ENCODE measurements at places on chromosomes 16 and 17.

GRCh38 chr17:62933501-62934385 lies 32.3 kb upstream of the TANC2 start:
- peak; percentile 5 for DNase-seq

GRCh38 chr16:8845699-8846298 lies 23.0 kb downstream of the CARHSP1 start:
- DNase-seq = no peak

- DNase-seq = no peak
Observed at GRCh38 chr17:64653325-64653984, 8.7 kb downstream of the SMURF2 start.

GRCh38 chr16:86022381-86022960 lies 123.5 kb downstream of the IRF8 start:
- no peak for DNase-seq

- no peak for DNase-seq
Observed at GRCh38 chr16:86242244-86243122, 267.8 kb upstream of the FOXF1 start.

- no peak for DNase-seq
Observed at GRCh38 chr16:7914748-7915147, 582.1 kb downstream of the RBFOX1 start.

- no peak for DNase-seq
Observed at GRCh38 chr16:49422896-49423295, 49.3 kb downstream of the C16orf78 start.

DNA sequence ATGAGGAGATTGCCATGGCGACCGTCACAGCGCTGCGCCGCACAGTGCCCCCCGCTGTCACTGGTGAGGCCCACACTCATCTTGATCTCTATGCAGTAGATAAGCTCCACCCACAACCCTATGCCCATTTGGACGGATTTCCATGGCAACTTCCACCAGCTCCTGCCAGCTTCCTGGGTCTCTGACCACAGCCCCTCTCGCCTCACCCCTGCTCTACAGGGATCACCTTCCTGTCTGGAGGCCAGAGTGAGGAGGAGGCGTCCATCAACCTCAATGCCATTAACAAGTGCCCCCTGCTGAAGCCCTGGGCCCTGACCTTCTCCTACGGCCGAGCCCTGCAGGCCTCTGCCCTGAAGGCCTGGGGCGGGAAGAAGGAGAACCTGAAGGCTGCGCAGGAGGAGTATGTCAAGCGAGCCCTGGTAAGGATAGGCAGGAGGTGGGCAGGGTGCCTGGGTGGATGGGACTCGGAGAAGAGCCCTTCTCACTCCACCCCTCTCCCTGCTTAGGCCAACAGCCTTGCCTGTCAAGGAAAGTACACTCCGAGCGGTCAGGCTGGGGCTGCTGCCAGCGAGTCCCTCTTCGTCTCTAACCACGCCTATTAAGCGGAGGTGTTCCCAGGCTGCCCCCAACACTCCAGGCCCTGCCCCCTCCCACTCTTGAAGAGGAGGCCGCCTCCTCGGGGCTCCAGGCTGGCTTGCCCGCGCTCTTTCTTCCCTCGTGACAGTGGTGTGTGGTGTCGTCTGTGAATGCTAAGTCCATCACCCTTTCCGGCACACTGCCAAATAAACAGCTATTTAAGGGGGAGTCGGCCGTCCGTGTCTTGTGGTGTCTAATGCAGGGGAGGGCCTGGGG lies 4.3 kb downstream of the ALDOA start:
- no peak for DNase-seq

DNA sequence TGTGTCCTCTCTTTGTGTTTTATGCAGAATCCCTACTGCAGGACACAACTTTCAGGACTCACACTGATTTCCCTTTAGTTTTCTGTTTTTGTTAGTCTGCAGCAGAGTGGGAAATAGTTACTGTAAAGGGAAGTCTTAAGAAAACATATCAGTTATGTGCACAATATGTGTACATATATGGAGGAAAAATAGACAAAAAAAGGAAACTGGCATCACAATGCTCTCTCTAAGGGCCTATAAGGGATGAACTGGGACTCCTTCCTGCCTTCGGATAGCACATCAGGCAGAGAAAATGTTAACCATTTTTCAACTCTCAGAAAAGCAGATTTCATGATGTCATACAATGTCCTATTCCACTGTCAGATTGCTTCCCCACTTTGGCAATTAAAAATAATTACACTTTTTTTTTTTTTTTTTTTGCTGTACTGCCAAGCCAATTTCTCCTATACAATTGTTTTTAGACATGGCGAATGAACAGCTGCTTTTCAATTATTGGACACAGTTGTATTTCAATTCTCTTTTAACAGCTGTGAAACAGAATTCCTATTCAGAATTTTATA lies 112.5 kb upstream of the KCNJ16 start:
- no peak for DNase-seq

DNA sequence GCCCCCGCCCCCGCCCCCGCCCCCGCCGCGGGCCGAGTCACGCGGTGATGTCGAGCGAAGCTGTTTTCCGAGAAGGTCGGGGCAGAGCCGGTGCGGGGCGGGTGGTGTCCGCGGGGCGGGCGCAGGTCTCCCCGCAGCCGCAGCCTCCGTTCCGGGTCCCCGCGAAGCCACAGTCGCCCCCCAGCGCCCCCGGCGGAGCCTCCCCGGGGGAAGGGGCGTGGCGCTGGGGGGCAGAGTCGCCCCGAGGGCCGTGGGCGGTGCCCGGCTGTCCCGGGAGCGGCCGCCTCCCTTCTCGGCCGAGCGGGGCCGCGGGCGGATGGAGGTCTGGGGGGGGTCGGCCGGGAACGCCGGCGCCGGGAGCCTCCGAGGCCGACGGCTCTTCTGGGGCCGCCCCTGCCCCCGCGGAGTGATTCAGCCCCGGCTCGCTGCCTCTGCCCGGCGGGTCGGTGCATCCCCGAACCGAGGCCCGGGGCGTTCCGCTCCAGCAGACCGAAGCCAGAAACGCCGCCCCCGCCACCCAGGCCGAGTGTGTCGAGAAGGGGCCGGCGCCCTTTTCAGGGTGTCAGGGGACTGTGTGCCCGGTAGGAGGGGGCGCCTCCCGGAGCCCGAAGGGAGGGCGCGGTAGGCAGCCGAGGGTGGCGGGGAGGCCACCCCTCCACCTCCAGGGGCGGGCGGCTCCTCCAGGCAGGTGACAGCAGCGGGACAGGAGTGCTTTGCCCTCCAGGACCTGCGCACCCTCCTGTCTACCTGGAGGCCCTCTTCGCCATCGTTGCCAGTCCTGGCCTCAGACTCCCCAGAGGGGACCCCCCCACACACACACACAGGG lies 1.7 kb downstream of the METRNL start:
- no peak for DNase-seq

GRCh38 chr16:64745258-64745930 lies 376.5 kb downstream of the CDH11 start:
- no peak for DNase-seq

GRCh38 chr17:5198472-5198871 lies 6.8 kb upstream of the ZNF594 start:
- no peak for DNase-seq

DNA sequence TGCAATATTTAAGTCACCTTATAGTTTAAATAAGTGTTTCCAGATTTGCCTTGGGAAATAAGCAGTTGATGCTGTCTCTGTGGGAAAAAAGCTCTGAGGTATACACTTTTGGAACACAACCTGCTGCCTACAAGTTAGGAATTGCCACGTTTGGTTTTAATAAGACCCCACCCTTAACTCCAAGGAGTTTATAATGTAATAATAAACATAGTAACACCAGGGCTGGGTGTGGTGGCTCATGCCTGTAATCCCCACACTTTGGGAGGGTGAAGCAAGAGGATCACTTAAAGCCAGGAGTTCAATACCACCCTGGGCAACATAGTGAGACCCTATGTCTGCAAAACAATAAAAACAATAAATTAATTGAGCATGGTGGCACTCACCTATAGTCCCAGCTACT lies 15.9 kb upstream of the SMG1 start:
- DNase-seq = no peak

- DNase-seq = peak; percentile 45
Observed at GRCh38 chr17:43338886-43339516, 59.8 kb upstream of the ARL4D start.

DNA sequence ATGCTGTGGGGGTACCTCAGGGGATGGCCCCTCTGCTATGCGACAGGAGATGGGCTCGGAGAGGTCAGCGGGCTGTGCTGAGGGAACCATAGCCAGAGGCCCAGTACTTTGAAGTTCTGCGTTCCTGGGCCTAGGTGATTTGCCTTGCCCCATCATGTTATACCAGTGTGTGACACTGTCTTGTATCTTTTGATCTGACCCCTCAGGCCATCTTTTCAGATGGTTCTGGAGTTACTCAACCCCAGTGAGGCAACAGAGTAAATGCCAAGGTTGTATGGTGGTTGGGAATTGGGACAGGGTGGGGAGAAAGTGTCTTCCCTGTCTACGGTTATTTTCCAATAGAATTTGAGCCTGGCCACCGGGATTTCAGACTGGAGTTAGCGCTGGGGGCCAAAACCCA lies 8.5 kb downstream of the MSI2 start:
- no peak for DNase-seq

- no peak for DNase-seq
Observed at GRCh38 chr16:88867581-88868246, 1.3 kb upstream of the PABPN1L start.

- no peak for DNase-seq
Observed at GRCh38 chr17:58329810-58330537, 1.4 kb upstream of the TSPOAP1 start.

GRCh38 chr17:33567223-33567622 lies 274.1 kb upstream of the ASIC2 start:
- DNase-seq = no peak

DNA sequence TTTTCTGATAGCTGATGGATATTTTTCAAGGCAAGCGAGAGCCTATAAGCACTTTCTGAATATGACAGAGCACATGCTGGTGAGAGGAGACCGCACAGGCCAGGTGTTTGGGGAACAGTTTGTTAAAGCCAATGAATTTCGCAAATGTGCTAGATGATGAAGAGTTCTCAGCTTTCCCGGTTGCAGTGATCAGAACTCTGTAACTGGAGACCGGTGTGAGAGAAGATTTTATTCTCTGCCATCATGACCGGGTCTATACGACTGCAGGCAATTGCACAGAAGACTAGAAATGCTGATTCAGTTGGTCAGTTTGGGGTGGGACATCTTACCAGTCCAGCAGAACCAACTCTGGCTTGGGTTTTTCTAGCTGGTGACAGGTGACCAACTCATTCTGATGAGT lies 25.4 kb downstream of the SMTNL2 start:
- DNase-seq = no peak
